Stimulated activated naive CD8-positive, alpha-beta T cell treated with anti-CD3 and anti-CD28 coated beads, Interleukin-15, amount 100 ng/mL, for 72 hours (primary cell): ENCODE measurements at places on chromosomes 6 and 20.

DNA sequence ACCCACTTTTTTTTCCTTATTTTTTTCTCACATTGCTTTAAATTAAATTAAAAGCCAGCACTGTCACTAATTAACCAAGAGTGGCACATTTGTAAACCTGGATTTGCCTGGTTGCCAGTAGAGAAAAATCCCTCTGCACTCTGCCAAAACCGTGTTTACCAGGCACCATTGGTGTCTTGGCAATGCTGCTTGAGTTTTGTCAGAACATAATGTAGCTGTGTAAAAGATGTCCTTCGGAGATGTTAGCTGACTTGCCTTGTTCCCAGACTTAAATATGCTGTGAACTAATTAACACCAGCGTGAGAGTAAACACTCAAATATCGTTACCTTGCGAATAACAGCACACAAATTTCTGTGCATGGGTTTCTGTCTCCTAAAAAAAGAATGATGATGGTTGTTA, 694.9 kb upstream of the ID4 start:
- no peak for DNase-seq

DNA sequence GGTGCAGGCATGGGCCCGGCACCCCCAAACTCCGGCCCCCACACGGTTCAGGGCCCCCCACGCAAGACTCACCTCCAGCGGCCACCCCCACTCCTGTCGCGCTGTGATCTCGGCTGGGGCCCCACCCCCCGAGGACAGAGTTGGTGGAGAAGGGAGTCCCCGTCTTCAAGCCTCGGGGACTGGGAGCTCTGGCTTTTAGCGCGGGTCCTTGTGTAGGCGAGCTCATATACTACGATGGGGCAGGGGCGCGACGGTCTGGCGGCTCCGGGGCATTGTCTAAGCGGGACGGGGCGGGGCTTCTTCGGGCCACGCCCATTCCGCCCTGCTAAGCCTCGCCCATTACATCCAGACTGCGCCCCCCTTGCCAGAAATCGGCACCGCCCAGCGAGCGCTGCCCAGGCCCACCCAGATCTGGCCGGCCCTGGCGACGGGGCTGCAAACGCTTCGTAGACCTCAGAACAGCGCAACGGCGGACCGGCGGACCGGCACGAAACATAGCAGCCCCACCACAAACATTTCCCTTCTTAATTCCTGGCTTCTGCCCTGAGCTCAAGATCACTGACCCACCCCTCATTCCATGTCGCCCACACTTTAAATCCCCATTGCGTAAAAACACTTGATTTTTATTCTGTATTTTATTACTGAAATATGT, 1.0 kb upstream of the DDAH2 start:
- peak; percentile 70 for DNase-seq

- no peak for DNase-seq
Observed at GRCh38 chr20:62577490-62577836, 64.8 kb upstream of the SLCO4A1 start.

DNA sequence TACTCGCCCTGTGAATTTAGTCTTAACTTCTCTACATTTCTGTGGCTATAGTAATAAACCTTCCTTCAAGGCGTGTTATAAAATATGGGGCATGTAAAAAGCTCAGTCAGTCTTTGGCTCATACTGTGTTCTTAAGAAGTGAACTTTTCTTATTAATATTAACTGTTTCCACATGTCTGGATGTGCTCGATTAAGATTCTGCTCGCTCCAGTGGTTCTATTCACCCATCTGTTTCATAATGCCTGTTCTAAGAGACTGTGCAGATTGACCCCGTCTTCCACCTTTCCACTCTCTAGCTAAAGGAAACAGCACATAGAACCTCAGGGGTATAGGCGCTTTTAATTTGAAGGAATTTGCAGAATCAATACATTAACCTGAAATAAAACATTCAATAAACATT, 99.9 kb downstream of the L3MBTL3 start:
- no peak for DNase-seq

DNA sequence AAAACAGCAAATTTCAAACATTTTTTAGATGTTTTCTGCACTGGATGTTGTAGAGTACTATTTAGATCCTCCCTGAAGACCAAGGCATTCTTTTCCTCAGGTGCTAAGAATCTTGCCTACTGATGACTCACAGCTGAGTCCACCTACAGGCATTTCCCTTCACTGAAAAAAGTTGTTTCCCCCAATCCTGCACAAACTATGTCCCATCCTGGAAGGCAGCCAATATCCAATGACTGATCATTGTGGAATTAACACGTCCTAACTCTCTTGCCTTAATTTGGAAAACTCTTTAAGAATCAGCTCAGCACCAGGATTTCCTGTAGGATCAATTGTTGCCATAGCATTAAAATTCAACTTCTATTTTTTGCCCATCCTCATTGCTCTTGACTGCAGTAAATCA, 268.4 kb upstream of the IRAK1BP1 start:
- DNase-seq: no peak

DNA sequence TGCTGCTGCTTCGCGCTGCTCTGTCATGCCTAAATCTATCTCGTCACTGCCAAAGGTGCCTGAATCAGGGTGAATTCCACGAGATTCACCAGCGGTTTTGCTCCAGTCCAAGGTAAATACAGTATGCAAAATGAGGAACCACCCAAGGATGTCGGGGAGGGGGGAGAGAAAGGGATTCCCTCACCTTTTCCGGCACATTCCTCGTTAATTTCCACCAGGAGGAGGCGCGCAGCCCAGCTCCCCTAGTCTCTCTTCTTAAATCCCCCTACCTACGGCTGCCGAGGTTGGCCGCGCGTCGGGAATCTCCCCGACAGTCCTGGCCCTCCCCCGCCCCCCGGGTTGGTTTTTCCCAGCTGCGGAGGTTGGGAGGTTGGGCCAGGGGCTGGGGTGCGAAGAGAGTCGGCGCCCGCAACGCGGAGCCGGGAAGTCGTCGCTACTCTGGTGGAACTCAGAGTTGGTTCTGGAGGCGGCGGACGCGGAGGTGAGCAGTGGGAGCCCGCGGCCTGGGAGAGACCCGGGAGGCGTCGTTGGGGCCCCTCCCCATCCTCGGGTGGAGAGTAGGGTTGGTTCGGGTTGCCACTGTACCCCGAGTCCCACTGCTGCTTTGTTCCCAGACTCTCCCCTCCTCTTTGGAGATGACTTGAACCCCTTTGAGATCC, at the start of gene TPBG:
TSS of gene TPBG (plus strand) at position 390 of the 659 bp plus-strand sequence. CDS start 1,145 bp downstream, outside the sequence.
- no peak for DNase-seq

- DNase-seq: no peak
Observed at GRCh38 chr6:125299257-125299656, 2.5 kb downstream of the HDDC2 start.

- DNase-seq: no peak
Observed at GRCh38 chr6:89270951-89271721, 44.0 kb downstream of the GABRR2 start.

DNA sequence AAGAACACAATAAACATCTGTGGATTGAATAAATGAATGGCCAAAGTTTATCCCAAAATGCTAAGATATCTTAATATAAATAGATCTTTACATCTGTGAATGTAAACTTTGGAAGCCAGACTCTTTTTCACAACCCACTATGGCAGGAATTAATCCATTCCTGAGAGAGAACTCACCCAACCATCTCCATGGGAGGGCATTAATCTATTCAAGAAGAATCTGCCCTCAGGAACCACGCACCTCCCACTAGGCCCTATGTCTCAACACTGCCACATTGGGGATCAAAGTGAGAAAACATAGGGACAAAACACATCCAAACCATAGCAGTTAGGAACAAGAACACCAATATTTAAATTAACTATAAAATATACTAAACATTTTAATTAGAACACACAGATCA, 3.4 kb downstream of the UBE3D start:
- no peak for DNase-seq

DNA sequence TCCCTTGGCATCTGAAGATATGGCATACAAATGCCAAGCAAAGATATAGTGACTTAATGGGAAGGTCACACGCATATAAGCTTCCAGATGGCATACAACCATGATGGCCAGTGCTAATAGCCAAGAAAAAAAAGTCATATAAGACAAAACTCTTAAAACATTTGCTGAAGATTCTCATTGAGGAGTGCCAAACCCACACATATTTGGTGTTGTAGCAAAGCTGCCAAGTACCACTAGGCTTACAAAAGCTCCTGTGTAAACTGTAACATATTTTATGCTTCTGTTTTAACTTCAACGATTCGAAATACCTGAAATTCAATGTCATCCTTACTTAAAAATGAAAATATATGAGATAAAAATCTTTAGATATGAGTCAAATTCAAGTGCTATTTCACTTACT, 123.0 kb downstream of the HMGCLL1 start:
- no peak for DNase-seq

- no peak for DNase-seq
Observed at GRCh38 chr6:7230327-7230691, 82.7 kb downstream of the SSR1 start.

DNA sequence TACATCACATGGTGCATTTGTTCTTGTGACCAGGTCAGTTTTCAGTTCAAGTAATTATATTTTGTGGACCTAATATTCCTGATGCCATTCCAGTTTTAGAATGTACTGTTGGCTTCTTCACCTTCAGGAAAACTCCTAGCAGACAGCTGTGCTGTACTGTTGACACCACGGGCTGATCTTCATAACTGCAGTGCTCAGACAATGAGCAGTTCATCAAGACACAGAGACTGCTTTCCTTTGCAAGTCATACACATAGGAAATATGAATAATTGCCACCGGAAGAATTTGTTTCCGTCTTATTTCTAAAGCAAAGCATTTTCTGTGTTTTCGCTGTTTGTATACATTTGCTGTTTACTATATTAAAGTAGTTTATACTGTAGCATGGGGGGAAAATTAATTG, 89.8 kb downstream of the C6orf118 start:
- no peak for DNase-seq

GRCh38 chr6:113381959-113382358, 475.2 kb upstream of the MARCKS start:
- DNase-seq: no peak

DNA sequence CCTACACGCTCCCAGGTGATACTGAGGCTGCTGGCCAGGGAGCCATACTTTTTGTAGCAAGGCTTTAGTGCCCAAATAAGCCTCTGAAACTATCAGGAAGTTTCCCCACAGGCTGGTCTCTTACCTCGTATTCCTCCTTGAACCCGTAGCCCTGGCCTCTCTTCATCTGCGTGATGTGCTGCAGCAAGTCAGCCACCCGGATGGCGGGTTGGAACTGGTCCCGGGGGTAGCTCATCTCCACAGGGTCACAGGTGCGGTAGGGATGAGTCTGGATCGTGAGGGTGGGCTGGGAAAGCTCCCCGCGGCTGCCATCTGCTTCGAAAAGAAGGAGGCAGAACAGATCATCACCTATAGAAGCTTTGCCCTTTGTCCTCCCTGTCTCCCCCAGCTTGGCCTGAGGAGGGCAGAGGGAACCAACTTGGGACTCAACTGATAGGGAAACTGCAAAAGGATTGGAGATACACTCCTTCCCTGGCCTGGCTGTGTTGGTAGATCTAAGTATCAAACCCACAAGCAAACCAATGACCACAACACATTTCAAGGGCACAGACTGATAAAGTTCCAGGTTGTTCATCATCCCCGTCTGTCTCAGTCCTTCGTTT, 543.2 kb upstream of the CHD6 start:
- DNase-seq: no peak
